ENCODE measurements at places on chromosomes 1 and 21.

DNA sequence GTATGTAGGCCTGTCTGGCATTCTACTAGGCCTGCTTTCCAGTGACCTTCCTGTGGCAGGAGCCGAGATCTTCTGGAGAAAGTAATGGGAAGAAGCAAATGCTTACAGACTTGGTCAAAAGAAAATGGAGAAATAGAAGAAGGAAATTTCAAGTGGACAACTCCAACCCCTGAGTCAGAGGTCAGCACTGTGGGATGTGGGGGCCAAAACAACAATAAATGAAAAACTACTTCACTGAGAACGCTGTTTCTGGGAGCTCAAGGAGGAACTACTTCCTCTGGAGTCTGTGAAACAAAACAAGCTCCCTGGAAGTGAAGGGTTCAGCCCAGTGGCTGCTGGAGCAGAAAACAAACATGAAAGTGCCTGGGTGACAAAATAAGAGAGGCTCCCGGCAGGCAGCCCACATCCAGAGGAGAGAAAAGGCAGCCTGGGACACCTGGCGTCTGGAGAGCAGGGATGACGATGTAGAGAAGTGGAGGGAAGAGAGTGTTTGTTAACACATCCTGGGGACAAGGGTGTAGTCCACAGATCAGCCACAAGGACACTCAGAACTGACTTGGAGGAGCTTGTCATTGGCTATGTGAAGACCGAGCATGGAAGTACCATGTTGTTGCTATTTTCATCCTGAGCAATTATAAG, 355.2 kb downstream of the SMYD3 start:
- DNase-seq, result no peak

- DNase-seq, result no peak
Measured at GRCh38 chr1:199226163-199226562, 587.3 kb downstream of the PTPRC start.

DNA sequence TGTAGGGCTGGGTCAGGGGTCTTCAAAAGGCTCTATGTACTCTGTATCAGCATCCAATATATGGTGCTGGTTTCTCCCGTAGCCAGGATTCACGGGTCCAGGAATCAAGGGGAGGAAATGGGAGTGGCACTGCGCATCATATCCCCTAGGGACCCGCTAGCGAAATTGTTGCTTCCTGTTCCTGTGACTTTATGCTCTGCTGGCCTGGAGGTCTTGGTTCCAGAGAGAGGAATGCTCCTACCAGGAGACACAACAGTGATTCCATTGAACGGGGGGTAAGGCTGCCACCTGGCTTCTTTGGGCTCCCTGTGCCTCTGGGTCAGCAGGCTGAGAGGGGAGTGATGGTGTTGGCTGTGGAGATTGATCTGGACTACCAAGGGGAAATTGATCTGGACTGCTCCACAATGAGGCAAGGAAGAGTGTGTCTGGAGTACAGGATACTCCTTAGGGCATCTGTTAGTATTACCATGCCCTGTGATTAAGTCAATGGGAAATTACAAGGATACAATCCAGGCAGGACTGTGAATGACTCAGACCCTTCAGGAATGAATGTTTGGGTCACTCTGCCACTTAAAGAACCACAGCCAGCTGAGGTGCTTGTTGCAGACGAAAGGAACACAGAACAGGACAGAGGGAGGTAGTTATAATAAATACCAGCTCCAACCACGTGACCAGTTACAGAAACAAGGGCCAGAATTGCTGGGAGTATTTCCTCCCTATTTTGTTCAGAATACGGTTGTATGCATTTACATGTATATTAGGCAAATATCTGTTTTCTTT, 10.2 kb downstream of the SPSB1 start:
- DNase-seq, result no peak

GRCh38 chr1:206878456-206878855, 13.0 kb downstream of the IL20 start:
- DNase-seq, result no peak

- no peak for DNase-seq
Measured at GRCh38 chr1:100931716-100932115, 35.8 kb downstream of the SLC30A7 start.

DNA sequence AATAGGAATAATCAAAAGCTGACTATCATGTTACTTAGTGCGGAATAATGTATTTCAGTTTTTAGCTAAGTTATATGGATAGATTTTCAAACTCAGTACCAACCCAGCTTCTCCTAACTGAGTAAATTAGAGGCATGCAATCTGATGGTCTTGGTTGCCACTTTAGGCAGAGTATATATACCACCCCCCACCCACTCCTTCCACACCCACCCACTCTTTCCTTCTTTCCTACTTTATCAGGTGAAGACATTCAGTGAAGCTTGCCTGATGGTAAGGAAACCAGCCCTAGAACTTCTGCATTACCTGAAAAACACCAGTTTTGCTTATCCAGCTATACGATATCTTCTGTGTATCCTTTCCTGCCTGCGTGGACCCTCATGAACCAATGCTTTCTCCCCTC, 36.3 kb downstream of the DAP3 start:
- DNase-seq, result no peak

DNA sequence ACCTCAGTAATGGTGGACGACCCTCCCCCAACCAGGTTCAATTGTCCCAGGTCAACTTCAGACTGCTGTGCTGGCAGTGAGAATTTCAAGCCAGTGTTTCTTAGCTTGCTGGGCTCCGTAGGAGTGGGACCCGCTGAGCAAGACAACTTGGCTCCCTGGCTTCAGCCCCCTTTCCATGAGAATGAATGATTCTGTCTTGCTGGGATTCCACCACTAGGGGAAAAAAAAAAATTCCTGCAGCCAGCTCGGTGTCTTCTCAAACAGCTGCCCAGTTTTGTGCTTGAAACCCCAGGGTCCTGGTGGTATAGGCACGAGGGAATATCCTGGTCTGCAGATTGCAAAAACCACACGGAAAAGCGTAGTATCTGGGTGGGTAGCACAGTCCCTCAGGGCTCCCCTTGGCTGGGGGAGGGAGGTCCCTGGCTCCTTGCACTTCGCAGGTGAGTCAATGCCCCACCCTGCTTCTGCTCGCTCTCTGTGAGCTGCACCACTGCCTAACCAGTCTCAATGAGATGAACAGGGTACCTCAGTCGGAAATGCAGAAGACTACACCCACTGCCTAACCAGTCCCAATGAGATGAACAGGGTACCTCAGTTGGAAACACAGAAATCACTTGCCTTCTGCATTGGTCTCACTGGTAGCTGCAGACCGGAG, 41.5 kb downstream of the GBP6 start:
- DNase-seq, result no peak

- DNase-seq, result no peak
Measured at GRCh38 chr21:14982336-14982735, 82.5 kb downstream of the NRIP1 start.

DNA sequence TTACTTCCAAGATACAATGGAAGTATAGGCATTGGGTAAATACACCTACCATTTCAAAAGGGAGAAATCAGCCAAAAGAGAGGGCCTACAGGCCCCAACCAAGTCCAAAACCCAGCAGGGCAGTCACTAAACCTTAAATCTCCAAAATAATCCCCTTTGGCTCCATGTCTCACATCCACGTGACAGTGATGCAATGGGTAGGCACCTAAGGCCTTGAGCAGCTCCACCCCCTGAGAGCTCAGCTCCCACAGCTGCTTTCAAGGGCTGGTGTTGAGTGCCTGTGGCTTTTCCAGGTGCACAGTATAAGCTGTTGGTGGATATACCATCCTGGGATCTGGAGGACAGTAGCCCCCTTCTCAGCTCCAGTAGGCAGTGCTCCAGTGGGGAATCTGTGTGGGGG, 72.5 kb downstream of the UROD start:
- no peak for DNase-seq

- DNase-seq, result no peak
Measured at GRCh38 chr1:168468042-168468809, 75.6 kb downstream of the XCL2 start.

- DNase-seq, result no peak
Measured at GRCh38 chr1:28458237-28459228, 47.3 kb upstream of the RCC1 start.

DNA sequence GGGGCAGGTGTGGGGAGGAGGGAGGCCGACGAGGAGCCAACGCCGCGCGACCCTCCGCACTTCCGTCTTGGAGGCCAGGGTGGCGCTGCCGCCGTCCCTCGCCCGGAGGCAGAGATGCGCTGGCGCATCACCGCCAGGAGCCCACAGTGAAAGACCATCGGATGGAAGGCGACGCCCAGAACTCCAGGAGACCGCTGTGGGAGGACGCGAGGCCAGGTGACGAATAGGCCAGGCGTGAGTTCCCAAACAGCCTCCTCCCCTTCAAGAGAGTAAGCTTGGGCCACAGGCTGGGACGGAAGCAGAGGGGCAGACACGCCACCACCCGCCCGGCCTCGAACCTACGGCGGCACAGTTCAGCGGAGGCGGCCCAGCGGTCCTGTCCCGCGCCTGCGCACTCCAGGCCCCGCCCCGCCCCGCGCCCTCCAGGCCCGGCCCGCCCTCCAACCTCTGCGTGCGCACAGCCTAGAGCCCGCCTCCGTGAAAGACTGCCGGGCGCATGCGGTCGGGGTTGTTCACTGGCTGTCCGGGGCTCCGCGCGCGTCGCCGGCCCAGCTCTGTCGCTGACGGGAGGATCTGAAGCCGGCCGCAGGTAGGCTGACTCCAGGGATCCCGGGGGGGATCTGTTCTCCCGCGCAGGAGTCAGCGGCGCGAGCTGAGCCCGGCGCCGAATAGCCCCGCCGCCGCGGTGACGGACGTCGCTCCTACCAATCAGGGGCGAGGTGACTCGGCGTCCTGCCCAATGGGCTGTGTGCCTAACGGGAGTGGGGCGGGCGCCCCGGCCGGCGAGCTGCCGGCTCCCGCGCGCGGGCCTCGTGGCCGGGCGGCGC, at the start of gene CTPS1:
CTPS1 (plus strand) TSS at position 456 of the 827 bp plus-strand sequence. CDS start 3,595 bp downstream, outside the sequence.
- DNase-seq, result peak; percentile 96

GRCh38 chr1:56496158-56496557, 83.2 kb downstream of the PLPP3 start:
- no peak for DNase-seq

DNA sequence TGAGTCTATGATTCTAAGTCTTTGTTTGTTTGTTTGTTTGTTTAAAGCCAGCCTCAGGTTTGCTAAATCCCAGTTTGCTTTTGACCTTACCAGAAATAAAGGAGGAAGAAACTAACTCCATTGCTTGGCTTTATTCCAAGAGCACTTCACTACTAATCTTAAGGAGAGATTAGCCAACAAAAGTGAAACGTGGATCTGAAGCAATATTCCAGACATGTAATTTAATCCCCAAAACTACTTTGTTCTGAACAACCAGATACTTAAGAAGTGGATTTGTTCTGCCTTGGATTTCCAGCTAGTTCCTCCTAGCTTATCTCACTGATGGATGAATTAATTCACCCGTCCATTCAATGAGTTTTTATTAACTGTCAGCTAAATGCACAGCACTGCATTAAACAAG, 15.9 kb upstream of the CEP350 start:
- no peak for DNase-seq

- DNase-seq, result no peak
Measured at GRCh38 chr21:36103434-36103833, 31.4 kb upstream of the CBR3 start.

- DNase-seq, result no peak
Measured at GRCh38 chr1:178500936-178501554, 4.3 kb upstream of the CLEC20A start.

- no peak for DNase-seq
Measured at GRCh38 chr21:32782698-32783097, 11.1 kb upstream of the PAXBP1 start.

- no peak for DNase-seq
Measured at GRCh38 chr1:165894591-165894990, 67.2 kb downstream of the UCK2 start.

GRCh38 chr1:99207216-99207615, 57.1 kb upstream of the PLPPR4 start:
- no peak for DNase-seq

GRCh38 chr1:156705918-156706656, 704 bp upstream of the CRABP2 start:
- DNase-seq, result peak; percentile 80

GRCh38 chr1:213530611-213531320, 457.0 kb upstream of the PROX1 start:
- DNase-seq, result no peak

DNA sequence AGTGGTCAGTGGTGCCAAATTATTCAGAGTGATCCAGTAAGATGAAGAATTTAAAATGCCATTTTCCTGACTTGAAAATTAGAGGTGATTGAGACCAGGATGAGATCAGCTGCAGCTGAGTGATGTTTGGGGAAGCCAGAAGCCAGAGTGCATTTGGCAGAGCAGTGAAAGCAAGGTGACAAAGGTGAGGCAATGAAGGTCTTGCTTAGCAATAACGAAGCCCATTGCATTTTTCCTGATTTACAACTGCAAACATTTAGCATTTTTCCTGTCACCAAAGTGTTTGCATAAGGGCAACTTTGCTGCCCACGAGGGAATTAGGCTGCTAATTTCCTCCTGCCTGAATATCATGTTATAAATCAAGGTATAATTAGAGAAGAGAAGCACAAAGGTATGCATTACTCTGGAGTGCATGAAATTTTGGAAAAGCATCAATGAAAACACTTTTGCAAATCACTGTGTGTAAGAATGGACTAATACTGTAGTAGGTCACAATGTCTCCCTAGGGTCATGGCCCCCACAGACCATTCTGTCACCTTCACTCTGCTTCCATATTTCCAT, 188.2 kb upstream of the LYPLAL1 start:
- DNase-seq, result no peak

DNA sequence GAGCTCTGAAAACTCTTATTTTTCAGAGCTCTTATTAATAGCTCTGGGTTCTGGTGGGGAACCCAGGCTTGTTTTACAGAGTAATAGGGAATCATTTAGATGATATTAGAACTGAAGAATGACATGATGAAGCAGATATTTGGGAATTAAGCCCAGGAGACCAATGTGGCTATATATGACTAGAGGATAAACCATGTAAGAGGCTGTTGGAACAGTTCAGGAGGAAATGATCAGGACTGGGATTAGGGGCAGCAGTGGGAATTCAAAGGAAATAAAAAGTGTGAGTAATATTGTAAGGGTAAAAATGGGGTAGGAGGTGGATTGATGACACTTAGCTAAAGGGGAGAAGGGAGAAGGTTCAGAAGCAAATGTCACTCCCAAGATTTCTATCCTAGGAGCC, 58.6 kb downstream of the GIPC2 start:
- DNase-seq, result no peak

DNA sequence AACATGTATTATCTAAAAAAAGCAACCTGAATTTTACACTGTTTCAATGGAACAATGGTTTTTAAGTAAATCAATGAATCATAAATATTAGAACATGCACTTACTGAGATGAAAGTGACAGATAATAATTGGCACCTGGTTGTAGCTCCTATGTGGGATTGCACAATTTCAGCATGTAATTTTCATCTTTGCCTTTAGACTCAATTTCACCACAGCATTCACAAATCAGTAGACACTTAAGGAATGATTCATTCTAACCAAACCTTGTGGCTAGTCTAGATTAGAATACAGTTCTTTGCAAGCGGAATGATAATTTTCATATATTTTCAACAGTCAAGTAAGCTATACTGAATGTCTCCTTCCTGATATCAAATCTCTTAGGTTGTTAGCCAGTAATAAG, 853.4 kb downstream of the KCNT2 start:
- DNase-seq, result no peak
